HFFc6 (cell line): ENCODE measurements at places on chromosomes 5 and 9. TPM values are rescaled to one million over a fixed set of nuclear protein-coding genes. Genes with fewer than 3 reads are reported as not detected.
A peak's percentile ranks its signal among the peaks of the same experiment; 100 is the strongest.

DNA sequence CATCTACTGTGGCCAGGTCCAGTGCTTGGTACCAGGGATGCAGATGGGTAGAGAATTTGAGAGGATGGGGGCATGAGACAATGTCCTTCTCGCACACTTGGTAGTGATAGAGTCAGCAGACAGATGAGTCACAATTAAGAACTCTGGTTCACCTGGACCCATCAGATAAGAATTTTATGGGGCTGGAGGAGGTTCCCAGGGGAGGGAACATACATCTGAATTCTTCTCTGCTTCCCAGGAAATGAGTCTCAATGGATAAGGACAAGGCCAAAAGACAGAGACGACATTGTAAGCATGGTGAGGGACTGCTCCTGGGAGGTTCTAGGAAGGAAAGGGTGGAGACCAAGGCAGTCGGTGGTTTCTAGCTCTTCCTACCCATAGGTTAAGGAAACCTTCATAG lies 5.3 kb downstream of the SLC4A9 start:
- no peak for DNase-seq

DNA sequence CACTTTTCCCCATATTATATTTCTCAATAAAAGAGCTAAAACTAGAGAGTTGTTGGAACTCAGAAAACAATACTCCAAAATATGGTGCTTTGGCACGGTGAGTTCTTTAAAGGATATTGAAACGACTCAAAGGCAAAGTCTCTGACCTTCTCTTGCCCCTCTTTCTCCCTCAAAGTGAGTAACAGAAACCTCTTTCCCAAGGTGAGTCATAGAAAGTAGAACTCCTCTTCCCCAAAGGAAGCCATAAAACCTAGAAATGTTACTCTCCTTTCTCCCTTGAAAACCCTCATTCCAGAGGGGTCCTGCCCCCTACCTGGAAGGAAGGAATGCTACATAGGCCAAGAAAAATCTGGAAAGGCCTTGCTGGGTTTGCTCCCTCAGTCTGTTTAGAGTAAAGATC lies 47.5 kb downstream of the RAPGEF6 start:
- DNase-seq: peak; percentile 22

DNA sequence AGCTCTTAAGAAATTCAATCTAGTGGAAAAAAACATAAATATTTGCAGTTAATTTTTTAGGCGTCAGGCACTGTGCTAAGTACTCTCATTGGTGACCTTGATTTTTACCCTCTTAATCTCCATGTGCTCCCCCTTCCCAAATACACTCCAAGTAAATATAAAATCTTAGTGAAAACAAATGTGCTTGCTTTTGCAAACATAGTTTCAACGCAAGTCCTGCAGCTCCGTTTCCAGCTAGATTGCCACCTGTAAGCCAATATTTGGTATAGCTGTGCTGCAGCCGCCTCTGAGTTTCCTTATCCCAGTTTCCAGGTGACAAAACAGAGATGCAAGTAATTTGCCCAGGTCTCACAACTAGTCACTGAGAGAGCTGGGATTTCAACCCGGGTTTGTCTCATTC lies 1.9 kb upstream of the MTMR12 start:
- no peak for DNase-seq

PCDHB5 gene
- 0.24 to 0.39 TPM (median 0.32 TPM) in 3 replicates for total RNA-seq

PLAC8L1 gene
- total RNA-seq: 0.54 TPM in 1 of 3 replicates, not detected in the others
